ENCODE measurements at places on chromosomes 3 and 15.

DNA sequence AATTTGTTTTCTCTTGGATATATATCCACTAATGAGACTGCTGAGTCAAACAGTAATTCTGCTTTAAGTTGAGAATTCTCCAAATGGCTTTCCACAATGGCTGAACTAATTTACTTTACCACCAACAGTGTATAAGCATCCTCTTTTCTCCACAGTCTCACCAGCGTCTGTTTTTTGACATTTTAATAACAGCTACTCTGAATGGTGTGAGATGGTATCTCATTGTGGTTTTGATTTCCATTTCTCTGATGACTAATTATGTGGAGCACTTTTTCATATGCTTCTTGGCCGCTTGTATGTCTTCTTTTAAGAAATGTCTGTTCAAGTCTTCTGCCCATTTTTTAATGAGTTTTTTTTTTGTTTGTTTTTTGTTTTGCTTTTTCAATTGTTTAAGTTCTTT lies 206.2 kb downstream of the CTNNB1 start:
- DNase-seq = no peak

DNA sequence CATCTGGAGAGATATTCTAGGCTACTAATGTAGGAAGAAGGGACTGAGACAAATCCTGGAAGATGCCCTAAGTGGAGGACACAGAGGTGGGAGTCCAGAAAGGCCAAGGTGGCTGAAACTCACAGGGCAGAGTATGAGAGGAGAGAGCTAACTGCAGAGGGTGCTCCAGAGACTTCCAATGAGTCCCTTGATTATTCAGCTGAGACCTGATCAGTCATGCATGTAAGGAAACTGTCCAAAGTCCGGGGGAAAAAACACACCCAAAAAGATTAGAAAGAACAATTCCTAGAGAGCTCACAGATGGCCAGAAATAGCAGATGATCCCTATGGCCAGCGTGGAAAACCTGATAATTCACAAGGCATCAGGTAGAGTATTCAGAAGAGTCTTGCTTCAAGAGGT lies 18.7 kb upstream of the FOXP1 start:
- DNase-seq = no peak

DNA sequence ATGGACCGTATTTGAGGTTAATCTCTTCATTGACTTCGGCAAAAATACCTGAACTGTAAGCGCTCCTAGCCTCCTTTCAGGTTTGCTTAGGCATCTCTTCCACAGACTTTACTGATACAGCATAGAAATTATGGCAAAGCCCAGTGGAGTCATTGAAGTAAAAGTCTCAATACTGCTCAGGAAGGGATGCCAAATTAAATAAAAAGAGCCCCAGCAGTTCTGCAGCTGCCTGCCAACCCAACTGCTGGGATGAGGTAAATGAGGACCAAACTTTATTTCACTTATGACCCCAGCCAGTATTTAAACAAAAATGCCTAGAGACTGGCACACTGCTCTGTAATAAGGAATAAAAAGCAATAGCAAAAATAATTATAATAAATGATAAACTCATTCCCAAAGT lies 65.4 kb downstream of the IQCH start:
- DNase-seq = no peak

DNA sequence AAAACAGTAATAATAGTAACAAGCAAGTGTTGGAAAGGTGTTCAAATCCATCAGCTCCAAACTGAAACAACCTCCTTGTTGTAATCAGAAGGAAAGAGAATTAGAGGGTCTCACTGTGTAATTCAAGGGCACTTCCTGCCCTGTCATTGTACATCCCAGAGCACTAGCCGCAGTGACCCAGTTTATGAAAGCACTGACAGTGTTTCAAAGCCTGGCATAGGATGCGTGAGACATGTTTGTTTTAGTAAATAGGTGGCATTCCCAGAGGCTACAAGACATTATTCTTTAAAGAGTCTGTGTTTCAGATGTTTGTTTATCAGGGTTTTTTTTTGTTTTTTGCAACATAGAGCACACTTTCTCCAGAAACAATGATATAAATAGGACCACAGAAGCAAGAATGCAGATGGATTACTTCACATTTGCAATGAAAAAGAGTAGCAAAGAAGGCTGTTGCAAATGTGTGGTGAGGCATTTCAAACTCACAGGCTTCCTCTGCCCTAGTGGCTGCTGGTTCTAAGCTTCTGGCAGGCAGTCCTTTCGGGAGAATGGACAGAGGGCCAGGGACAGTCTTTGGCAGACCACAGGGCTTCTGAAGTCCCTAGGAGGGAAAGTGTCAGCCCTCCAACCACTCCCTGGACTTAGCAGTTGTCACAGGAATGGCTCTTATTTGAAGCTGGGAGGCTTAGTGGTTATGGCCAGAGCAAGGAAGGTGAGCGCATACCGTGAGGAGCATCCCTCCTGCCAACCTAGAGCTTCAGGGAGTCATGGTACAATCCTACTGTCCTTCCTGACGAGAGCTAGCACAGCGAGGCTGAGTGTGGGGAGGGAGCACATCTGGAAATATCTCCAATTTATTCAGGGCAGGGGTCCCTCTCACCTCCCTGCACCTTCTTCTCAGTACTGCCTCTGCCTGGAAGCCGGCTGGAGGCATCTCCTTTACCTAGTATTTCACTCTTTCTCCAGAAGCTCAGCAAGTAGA lies 31.4 kb upstream of the TIPARP start:
- no peak for DNase-seq

GRCh38 chr3:189273736-189274135 lies 102.0 kb downstream of the TPRG1 start:
- no peak for DNase-seq

DNA sequence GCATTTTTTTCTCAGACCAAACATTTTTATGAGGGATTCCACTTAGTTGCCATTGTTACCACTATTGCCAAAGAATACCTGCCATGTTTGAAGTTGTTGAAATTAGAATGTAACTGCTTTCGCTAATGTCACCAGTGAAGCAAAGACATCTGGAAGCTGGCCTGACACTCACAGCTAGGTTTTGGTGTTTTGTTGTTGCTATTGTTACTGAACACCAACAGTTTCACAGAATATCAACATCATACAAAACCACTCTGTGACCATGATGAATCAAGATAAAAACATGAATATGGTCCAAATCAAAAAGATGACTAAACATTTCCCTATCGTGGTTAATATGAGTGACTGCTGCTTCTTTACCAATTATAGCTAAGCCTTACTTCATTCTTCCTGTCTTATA lies 6.9 kb upstream of the CFAP20DC start:
- DNase-seq = no peak

DNA sequence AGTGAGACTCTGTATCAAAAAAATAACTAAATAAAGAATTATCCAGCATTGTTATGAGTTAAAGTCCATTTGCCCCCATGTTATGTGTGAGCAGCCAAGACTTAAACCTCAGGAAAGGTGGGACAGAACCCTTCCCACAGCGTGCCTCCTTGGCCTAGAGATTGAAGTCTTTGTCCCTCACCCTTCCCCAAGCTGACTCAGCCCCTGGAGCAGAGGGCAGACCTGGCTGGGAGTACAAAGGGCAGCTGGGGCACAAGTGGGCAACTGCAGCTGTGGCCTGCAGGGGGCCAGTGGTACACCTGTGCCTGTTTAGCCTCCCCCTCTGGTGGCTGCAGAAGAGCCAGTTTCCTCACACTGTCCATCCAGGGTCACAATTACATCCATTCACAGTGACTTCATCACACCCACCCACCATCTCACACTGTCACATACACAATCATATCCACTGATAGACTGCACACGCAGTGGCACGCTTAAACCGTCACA lies 940 bp upstream of the ACY1 start:
- DNase-seq = no peak

- DNase-seq = no peak
Observed at GRCh38 chr3:174439331-174440252, 419.5 kb upstream of the NAALADL2 start.

GRCh38 chr3:97975466-97975865 lies 3.2 kb upstream of the RIOX2 start:
- DNase-seq = no peak

DNA sequence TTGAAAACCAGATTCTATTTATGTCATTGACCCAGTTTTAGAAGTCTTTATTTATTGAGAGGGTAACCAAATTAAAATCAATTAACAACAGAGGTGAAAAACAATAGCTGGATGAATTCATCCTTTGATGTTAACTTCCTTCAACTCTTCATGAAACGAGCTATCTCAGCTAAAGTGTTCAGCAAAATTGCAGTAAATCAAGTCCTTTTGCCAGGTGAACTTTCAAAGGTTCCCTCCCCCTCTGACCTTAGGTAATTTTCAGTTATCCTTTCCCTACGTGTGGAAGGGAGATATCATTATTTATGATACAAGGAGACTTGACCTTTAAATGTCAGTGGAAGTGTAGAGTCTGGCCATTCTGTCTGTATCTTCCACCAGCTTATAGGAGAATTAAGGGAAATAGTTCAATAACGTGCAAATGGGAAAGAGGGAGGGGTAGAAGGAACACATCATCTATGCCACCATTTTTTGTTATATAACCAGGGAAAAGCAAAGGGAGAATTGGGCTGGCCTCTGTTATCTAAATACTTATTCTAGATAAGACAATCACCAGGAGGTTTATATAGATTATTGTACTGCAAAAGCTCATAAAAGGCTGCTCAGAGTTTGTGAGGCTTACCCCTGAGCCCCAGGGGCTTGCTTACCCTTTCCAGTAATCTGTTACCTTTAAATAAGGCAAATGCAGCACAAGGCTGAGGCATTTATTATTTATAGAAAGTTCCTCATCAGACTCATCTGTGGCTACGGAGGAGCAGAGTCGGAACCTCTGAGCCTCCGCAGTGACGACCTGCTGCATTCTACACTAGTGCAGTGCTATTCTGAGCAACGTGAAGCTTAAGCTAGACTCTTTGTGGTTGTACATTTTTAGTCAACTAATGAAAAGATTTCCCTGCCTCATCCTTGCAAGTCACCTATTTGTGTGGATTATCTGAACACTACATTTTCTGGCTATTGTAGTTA lies 97.7 kb upstream of the ZBED2 start:
- no peak for DNase-seq

GRCh38 chr3:59876533-59877062 lies 826.8 kb upstream of the CFAP20DC start:
- no peak for DNase-seq

DNA sequence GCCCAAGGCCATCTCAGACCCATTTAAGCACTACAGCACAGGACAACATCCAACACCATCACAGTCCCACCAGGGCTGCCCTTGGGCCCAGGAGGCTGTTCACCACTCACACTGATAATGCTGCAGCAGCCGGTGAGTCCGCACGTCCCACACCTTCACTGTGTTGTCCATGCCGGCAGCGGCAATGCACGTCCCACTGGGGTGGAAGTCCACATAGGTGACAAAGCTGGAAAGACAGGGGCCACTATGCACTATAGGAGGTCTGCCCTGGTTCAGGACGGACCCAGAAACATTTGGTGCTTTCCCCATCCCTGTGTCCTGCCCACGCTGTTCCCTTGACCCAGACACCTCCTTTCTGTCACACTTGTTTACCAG lies 8.5 kb downstream of the POC1A start:
- DNase-seq = no peak

DNA sequence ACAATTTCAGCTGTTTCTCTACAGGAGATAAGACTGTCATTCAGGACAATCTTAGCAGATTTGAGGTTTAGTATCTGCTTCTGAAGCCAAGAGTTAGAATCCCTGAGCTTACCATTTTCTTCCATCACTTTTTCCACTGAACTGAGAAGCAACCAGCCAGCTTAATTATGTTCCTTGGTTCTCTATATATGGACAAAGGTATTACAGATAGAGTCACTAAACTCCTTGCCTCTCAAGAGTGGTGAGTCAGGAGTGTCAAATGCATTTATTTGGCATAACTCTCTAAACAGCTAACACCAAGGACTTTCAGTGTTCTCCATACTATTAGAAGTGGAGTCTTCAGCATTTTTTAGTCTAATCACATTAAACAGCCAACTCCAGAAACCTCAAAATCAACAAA lies 239.3 kb downstream of the ALCAM start:
- no peak for DNase-seq

DNA sequence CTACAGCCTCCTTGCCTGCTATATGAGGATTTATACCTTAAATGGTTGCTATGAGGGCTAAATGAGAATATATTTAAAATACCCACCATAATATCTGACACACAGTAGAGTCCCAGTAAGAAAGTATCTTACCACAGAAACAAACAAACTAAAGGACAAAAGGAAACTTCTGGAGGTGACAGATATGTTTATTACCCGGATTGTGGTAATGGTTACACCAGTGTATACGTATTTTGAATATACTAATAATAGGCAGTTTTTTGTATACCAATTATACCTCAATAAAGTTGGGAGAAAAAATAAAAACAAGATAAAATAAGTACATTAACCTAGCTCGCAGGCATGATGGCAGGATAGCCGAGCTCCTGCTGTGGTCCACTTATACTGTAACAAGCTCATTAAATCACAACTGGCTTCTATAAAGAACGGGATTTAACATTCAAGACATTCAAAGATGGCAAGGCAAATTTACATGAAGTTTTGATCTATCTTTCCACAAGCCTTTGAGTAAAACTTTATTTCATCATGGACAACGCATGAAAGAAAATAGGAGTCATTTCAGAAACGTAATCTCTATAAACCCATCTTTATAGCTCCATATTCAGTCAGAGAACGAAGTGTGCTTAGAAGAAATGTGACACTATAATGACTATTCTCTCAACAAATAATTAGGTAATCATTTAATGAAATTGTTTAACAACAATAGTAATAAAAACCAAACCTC lies 1.5 kb downstream of the RPN1 start:
- no peak for DNase-seq

- DNase-seq = no peak
Observed at GRCh38 chr3:50138266-50139200, 16.6 kb upstream of the SEMA3F start.

GRCh38 chr15:70132139-70132538 lies 34.4 kb upstream of the TLE3 start:
- no peak for DNase-seq

- DNase-seq = no peak
Observed at GRCh38 chr3:158802409-158803268, 785 bp downstream of the MFSD1 start.

- no peak for DNase-seq
Observed at GRCh38 chr3:159340877-159341500, 539.1 kb downstream of the MFSD1 start.

- DNase-seq = no peak
Observed at GRCh38 chr15:78216276-78217104, 17.9 kb downstream of the ACSBG1 start.

GRCh38 chr3:71430941-71431552 lies 152.5 kb downstream of the FOXP1 start:
- DNase-seq = no peak

DNA sequence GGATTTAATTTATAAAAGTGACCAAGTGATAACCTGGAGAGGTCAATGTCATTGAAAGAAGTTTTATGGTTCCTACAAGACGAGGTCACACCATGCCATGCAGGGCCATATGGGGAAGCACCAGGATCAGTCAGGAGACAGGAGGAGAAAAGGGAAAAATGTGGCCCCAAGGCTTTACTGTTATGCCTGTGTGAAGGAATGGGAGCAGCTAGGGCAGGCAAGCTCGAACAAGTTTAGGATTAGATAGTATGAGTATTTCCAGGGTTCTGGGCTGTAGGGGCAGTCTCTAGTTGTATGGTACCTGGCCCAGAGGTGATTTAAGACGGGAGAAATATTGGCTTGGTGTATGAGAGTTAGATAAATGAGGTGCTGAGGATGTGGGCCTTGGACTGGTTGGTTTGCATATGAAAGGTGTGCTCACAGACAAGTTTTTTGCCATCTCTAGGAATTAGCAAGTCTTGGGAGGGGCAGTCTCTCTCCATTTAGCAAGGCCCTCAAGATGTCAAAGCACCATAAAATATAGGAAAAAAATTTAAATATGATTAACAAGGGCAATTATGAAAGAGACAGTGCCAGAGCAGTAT lies 36.3 kb upstream of the DCLK3 start:
- DNase-seq = no peak
